Cardiac muscle cell (in vitro differentiated cells and primary cell): ENCODE measurements at places on chromosomes 11 and 22.

- DNase-seq: no peak
These were observed 167.4 kb downstream of the BRD1 start for GRCh38 chr22:49660321-49660720.

GRCh38 chr22:27252282-27253049, 549.1 kb downstream of the MN1 start:
- DNase-seq: peak; percentile 94

DNA sequence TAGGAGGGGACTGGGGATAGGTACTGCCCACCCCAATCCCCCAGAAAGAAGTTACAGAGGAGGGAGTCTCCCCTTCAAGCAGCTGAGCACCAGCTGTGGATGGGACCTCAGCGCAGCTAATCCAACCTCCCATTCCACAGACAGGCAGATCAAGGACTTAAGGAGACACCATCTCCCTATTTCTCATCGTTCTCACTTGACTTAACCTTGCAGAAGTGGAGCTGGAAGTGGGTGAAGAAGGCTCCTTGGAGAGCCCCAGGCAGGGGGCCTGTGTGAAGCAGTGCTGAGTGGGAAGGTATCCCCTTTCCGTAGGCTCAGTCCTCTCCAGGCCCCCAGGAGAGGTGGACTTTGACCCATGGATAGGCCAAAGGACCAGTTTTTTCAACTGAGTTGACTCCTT, 27.3 kb downstream of the USP35 start:
- no peak for DNase-seq

DNA sequence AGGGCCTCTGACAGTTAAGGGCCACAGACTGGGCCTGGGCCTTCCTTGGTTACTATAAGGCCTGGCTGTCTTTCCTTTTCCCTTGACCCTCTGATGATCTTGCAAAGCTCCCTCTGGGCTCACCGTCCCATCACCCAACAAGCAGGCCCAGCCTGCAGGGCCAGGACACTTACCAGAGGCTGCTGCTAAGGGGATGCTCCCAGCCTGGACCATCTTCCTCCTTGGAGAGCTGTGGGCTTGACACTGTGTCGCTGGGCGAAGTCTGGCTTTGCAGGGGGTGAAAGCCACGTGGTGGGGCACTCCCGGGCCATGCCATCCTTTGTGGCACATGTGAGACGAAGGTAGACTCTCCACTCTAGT, 3.9 kb downstream of the C11orf24 start:
- DNase-seq: no peak

DNA sequence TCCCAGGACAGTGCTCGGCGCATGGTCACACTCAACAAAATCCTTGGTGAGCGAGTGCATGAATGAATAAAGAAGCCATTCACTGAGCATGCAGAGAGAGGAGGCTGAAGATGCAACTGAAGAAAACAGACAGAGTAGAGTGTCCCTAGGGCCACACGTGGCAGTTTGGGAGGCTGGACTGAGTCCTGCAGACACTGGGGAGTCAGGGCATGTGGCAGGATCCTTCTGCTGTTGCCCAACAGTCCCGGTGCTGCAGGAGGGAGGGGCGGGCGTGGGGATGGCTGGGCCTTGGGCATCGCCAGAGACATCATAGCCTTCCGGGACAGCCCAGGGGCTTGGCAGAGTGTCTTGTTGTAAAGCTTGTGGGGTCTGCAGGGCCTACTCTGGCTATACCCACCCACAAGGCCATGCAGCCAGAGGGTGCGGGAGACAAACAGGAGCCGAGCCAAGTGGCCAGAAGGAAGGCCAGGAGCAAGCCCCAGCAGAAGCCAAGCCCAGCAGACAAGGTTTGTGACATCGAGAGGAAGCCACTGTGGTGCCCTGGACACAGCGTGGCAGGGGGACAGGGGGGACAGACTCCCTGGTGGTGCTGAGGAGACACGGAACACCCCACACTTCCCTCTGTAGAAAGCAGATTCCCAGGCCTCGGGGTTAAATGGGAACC, 26.7 kb upstream of the FBLN1 start:
- no peak for DNase-seq

GRCh38 chr11:31337806-31338205, 31.7 kb downstream of the DCDC1 start:
- no peak for DNase-seq

DNA sequence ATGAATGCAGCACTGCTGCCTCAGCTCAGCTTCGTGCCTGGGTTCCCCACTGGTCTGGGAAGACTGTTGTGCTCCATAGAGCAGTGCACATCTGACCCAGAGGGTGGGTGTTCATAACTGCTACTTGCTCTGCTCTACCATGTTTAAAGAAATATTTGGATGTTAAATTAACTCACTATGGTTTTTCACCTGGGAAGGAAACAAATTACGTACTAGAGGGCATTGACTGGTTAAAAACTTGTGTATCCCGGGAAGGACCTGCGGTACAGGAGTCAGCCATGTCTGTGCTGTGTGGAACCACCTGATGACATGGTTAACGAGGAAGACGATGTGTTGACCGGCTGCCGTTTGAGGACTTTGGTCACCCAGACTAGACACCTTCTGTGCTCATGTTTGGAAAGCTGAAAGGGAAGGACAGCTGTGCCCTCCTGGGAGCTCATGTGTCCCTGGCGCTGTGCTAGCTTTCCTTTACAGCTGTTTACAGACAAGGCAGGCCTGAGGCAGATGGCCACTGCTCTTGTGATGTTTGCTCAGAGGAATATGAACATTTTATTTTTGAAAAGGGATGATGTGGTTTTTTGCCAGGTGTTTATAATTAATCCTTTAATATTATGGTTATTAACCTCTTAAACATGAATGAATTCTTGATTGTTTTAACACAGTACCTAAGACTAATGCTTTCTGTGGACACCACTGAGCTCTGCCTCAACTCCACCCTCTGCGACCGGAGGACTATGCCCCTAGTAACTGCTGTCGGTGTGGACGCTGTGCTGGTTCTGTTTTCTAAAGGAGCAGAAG, 14.3 kb upstream of the AIFM3 start:
- no peak for DNase-seq

DNA sequence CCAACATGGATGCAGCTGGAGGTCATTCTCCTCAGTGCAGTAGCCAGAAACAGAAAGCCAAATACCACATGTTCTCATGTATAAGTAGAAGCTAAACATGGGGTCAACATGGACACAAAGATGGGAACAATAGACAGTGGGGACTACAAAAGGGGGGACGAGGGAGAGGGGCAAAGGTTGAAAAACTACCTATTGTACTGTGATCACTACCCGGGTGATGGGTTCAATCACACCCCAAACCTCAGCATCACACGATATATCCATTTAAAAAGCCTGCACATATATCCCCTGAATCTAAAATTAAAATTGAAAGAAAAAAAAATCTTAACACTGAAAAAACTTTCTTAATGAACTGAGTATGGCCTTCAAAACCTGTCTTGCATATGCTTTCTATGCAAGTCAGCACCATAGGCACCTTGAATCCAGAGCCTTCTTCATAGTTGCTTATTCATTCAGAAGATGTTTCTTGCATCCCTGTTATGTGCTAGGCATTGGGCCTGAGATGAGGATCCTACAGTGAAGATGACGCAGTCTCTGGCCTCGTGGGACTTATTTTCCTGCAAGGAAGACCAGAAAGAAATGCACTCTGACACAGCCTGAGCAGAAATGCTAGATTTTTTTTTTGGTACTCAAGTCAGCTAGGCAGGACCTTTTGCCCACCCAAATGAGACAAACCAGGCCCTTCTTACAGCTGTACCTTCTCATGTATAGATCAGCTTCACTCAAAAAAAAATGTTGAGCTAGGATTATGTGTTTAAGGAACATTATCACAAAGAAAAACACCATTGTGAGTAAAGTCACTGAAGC, 21.0 kb downstream of the NNMT start:
- DNase-seq: peak; percentile 68

DNA sequence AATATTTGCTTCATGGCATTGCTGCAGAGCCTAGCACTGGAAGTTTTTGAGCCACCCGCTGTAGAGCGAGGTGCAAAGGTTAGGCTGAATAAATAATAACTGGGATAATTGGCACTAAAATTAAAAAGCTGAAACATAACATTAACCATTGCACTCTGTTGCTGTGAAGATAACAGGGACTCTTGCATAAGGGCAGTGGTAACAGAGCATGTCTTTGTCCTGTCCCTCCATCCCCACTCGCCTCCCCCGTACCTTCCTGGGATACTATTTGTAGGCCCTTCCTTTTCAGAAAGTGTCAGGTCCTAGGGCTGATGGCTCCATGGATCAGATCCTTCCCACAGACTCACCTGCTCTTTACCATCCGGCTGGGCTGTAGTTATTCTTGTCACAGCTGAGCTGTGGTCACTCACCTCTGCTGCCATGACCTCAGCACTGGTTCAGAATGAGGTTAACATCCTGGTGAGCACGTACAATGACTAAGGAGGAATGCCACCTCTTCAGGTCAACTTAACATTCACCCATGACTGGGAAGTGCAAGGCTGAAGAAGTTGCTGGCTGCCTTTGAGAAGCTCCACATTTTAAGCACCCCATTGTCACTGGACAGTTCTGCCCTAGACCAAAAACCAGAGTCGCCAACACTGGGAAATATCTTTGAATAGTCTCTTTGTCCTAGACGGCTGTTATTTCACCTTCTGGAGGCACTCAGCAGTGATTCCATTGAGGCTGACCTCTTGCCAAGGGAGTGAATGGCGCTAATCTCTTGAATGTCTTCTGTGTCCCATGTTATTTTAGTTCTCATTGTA, 103.2 kb upstream of the KIRREL3 start:
- peak; percentile 37 for DNase-seq

GRCh38 chr11:122714484-122714883, 59.0 kb downstream of the UBASH3B start:
- no peak for DNase-seq

DNA sequence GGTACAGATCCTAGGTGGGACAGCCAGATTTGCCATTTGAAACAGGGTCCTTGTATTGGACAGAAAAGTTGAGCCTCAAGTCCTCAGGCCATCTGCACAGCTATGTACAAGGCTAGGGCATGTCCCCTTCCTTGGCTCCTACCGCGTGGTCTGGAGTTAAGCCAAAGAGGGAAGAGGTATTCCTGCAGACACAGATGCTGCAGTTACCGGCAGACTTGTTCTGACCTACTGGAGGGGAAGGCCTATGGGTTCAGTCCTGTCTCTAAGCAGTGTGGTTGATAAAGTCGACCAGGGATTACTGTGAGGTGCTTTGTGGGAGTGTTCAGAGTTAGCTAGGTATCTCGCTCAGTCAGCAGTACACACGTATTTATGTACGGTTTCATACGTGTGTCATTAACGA, 180.6 kb downstream of the ADAMTS15 start:
- DNase-seq: no peak

- DNase-seq: no peak
These were observed 481.7 kb downstream of the NTM start for GRCh38 chr11:131851964-131852755.

GRCh38 chr11:100942016-100942415, 187.6 kb downstream of the PGR start:
- DNase-seq: peak; percentile 39

- DNase-seq: no peak
These were observed 55.2 kb downstream of the SC5D start for GRCh38 chr11:121347813-121348212.

- DNase-seq: no peak
These were observed 10.1 kb upstream of the MRPL23 start for GRCh38 chr11:1936781-1937615.

- no peak for DNase-seq
These were observed 71.6 kb downstream of the EXT2 start for GRCh38 chr11:44167046-44167445.

GRCh38 chr11:12402025-12402424, 24.7 kb downstream of the PARVA start:
- DNase-seq: no peak

GRCh38 chr11:66334605-66335442, 1.4 kb downstream of the RIN1 start:
- DNase-seq: no peak

- DNase-seq: peak; percentile 2
These were observed 163.4 kb downstream of the INSC start for GRCh38 chr11:15278128-15278527.
